ENCODE measurements at places on chromosomes 2 and 18.

GRCh38 chr2:238644095-238645081 is 203.5 kb upstream of the TWIST2 start:
- no peak for DNase-seq

DNA sequence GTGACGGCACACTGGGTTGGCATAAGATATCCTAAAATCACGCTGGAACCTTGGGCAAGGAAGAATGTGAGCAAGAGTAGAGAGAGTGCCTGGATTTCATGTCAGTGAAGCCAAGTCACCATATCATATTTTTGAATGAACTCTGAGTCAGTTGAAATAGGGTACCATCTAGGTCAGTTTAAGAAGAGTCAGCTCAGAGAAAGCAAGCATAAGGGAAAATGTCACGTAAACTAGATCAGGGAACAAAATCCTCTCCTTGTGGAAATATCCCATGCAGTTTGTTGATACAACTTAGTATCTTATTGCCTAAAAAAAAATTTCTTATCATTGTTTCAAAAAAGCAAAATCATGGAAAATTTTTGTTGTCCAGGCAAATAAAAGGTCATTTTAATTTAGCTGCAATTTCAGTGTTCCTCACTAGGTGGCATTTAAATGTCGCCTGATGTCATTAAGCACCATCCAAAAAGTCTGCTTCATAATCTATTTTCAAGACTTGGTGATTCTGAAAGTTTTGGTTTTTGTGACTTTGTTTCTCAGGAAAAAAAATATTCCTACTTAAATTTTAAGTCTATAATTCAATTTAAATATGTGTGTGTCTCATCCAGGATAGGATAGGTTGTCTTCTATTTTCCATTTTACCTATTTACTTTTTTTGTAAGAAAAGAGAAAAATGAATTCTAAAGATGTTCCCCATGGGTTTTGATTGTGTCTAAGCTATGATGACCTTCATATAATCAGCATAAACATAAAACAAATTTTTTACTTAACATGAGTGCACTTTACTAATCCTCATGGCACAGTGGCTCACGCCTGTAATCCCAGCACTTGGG is 19.6 kb downstream of the RSAD2 start:
- DNase-seq, result no peak

- no peak for DNase-seq
These were observed 2.3 kb downstream of the FEV start for GRCh38 chr2:218982586-218983262.

DNA sequence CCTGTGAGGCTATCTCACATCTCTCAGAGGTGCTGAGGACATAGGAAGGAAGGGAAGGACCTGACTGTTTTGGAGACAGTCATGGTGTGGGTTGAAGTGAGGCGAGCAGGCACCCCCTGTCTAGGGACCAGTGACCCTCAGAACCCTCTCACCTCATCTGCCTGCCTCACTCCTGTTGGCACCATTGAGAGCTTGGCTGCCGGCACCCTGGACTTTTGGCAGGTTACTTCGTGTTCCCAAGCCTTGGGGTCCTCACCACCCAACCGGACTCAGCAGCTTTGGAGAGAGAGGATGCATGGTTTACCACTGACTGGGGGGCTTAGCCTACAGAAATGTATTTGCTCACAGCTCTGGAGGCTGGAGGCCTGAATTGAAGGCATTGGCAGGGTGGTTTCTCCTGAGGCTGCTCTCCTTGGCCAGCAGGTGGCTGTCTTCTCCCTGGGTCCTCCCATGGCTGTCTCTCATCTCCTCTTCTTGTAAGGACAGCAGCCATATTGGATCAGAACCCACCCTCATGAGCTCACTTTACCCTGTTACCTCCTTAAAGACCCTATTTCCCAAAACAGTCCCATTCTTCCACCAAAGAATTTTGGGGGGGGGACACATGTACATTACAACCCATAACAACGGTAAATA is 142.0 kb downstream of the TSN start:
- no peak for DNase-seq

DNA sequence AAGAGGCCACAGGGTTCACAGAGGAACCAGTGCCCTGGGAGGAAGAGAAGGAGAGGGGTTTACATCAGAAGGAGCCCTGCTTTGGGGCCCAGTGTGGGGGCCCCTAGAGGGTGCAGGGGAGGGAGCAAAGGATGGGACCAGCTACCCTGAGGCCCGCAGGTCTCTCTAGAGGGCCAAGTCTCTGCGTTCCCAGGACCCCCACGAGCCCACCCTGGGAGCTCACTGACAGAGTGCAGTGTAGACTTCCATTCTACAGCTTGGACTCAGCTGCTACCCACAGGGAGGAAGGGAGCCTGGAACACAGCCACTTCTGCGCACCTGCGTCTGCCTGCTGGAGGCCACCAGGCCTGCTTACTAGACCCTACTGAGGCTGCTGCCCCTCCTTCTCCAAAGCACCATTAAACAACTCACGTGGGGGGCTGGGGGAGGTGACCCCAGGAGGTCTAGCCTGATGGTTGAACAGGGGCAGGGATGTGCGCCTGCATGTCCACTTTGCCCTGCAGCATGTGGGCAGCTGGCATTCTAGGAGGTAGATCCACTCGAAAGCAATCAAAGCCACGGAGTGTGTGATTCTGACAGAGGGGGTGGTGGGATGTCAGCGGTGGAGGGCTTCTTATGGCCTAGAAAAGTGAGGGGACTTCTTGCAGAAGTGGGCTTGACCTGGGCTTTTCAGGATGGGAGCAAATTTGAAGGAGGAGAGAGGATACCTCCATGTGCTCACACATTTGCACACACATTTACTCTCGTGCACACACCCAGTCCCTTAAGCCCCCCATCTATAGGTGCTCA is 90.2 kb downstream of the ZFP36L2 start:
- DNase-seq, result no peak

GRCh38 chr18:3886575-3887322 is 436.8 kb downstream of the TGIF1 start:
- no peak for DNase-seq

DNA sequence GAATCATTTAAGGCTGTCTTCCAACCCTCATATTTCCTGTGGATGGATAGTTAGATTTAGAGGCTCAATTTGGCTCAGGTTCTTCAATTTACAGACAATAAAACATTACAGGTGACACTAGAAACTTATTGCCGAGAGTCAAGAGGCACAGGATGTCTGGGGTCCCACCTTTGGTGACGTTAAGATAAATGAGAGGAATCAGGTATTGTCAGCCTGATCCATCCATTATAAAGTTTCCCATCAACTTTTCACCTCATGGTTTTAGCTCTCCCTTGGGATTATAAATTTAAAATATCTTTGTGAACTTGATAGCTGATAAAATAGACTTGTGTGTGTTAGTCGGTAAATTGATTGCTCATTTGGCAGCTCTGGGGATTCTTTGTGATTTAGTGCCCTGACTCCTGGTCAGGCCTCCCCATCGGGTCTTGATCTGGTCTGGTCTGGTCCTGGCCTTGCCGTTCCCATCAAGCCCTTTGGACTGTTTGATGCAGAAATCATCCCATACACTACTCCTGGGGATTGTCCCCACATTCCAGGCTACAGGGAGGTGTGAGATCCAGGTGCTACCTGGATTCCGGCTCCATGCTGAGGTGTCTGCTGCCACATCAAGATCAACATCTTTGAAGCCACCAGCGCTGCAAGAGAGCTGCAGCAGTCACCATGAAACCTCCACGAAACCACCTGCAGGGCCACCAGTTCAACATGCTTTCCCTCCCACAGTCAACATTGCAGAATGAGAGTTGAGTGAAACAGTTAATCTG is 130.9 kb downstream of the SH3BP4 start:
- no peak for DNase-seq

GRCh38 chr18:44945888-44946401 is 265.3 kb downstream of the SETBP1 start:
- no peak for DNase-seq

GRCh38 chr2:222888716-222889115 is 27.9 kb downstream of the ACSL3 start:
- no peak for DNase-seq

- peak; percentile 19 for DNase-seq
These were observed 216.6 kb downstream of the RTP5 start for GRCh38 chr2:242085941-242086621.

DNA sequence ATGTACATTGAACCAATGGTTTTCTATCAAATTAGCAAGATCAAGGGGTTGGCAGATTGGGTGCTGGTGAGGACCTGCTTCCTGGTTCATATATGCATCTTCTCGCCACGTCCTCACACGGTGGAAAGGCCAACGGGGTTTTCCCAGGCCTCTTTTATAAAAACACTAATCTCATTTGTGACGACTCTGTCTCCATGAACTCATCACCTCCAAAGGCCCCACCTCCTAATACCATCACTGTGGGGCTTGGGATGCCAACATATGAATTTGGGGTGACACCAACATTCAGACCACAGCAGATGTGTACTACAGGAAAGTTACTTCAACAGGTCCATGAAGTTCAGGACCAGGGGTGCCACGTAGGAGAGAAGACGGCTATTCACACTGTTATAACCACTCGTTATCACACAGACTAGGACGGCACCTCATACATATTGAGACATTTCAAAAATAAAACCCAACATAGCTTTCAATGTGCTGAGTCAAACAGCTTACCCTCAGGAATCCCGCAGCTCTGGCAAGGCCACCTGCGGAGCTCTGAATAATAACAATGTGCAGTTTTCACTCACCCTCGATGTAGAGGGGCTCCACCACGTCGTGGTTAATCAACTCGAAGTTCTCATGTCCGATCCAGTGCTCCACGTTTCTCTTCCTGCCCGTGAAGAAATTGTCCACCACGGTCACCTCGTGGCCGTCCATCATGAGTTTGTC is 49.3 kb downstream of the UXS1 start:
- DNase-seq, result peak; percentile 51

DNA sequence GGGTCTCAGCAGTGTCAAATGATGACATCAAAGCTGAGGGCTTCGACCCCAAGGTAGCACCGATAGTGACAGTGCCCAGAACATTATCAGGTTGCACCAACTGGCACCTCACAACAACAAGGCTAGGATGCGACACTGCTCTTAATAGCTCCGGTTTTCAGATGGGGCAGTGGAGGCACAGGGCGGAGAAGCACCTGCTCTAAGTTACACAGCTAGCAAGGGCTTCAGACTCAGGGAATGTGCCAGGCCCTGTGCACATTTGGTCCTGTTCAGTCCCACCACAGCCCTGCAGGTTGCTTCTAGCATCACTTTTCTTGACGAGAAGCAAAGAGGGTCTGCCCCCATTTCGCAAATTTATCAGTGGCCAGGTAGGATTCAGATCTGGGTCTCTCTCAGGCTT is 74.1 kb downstream of the DGKD start:
- no peak for DNase-seq

- no peak for DNase-seq
These were observed 86.1 kb downstream of the TRIP12 start for GRCh38 chr2:229835596-229836283.

DNA sequence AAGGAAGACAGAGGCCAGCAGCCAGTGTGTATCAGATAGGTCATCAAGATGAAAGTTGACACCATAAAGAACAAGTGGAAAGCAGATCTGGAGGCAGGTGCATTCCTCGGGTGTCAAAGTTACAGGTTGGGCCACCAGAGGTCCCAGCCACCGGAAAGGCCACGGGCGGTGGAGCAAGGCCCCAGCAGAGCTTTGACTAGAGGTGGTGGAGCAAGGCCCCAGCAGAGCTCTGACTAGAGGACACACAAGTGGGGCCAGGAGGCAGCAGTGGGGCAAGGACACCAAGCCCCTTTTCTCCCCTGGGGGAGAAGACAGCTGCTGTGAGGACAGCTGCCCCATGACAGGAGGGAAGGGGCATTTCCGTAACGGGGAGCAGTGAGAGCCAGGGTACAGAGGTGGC is 115.1 kb downstream of the GYPC start:
- DNase-seq, result no peak

DNA sequence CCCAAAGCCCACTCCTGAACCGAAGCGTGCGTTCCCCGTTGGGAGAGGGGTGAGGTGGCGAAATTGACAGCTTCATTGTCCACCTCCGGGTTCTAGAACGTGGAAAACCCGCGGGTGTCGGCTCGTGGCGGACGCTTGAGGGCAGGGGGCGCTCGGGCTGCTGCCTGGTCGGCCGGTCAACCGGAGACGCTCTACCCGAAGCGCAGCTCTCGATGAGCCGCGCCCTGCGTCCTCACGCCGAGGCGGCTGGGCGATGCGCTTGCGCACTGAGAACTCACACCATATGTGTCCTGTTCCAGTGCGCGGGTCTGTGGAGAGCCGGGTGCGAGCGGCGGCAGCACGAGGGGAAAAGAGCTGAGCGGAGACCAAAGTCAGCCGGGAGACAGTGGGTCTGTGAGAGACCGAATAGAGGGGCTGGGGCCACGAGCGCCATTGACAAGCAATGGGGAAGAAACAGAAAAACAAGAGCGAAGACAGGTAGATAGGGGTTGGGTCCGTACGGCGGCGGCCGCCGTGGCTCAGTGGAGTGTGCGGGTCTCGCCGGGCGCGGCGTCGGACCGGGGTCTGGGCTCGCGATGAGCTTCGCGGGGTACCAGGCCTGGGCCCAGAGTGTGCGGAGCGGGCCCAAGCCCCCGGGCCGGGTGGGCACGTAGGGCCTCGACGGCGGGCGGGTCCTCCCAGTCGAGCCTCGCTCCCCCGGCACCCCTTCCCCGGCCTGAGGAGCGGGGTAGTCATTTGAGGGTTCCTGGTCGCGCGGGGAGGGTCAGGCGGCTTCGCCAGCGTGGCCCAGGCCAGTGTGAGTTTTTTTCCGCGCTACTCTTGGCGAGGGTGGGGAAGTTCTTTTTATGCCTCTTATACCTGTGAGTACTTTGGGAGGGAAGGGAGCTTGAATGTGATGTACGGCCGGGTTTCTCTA is at the start of gene EIF5B:
Gene EIF5B, plus strand, starts transcription at position 277 of the 916 bp plus-strand sequence. Its CDS starts 166 bp downstream, at position 443.
- peak; percentile 87 for DNase-seq

GRCh38 chr2:102591491-102592045 is 27.8 kb upstream of the SLC9A2 start:
- DNase-seq, result no peak

GRCh38 chr18:31880186-31880898 is 62.6 kb downstream of the TRAPPC8 start:
- no peak for DNase-seq

DNA sequence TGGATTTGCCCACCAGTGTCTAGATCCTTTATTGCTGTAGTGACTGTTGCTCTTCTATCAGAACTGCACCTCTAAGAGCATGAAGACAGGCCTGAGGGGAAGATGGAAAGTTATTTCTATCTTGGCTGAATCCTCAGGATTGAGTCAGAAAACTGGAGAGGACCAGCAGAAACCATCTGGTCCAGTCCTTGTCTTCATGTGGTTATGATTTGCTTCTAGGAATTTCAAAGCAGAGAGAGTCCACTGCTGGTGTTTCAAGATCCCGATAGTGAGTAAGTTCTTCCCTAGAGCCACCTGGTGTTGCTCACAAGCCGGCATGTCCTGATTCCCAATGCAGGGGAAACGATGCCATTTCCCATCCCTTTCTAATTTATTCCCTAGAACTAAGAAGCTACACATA is 84.2 kb downstream of the NCKAP5 start:
- no peak for DNase-seq
